Stimulated activated CD8-positive, alpha-beta memory T cell treated with anti-CD3 and anti-CD28 coated beads, Interleukin-12 subunit alpha, Interleukin-12 subunit beta, amount 100 ng/mL, for 1 hour (primary cell): ENCODE measurements at places on chromosomes 1 and 21.

DNA sequence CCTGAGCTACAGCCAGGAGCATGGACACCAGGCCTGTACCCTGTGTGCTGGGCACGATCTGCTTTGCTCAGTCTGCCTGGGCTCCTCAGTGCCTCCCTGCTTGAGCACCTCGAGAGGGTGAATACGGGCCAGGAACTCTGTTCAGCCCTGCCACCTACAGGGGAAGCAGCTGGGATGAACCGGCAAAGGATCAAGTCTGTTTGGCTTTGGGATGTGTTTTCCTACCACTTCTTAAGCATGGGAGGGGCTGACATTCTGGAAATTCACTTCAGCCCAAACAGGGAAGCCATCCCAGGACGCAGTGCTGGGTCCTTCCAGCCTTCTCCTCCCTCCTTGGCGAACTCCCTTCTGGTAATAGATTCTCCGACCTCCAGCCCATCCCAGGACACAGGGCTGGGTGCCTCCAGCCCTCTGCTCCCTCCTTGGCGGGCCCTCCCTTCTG lies 55.8 kb upstream of the SELENON start:
- no peak for DNase-seq

- no peak for DNase-seq
These were observed 2.0 kb downstream of the HES3 start for GRCh38 chr1:6245869-6246496.

- no peak for DNase-seq
These were observed 35.3 kb upstream of the CACYBP start for GRCh38 chr1:174964261-174964971.

DNA sequence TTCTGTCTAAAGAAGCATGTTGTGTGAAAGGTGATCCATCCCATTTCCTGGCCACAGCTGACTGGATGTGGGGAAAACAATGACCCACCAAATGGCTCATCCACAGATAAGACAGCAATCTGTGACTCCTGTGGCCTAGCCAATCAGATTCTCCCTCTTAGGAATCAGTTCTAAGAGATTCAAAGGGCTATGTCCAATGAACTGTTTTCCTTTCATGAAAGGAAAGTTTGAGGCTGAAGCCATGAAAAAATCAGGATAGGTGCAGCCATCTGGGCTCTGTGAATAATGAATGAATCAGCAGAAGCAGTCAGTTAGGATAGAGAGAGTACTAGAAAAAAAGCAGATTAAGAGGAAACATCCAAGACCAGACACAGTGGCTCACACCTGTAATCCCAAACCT lies 164.7 kb downstream of the NRIP1 start:
- no peak for DNase-seq

- no peak for DNase-seq
These were observed 103.7 kb downstream of the BARHL2 start for GRCh38 chr1:90613371-90613770.

DNA sequence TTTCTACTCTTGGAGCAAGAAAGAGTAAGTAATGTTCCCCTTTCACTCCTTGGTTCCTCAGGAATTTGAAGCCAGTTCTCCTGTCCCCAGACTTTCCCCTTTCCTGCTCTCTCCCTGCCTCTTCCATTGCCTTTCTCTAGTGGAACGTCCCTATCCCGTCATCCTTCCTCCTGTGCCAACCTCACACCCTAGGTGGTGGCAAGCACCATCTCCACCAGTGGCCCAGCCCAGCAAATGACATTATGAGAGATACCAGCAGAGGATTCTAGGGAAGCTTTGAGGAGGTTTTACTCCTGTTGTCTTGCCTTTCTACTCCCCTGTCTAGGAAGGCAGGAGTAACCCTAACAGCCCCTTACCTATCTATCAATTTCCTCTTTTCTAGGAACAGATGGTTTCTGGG lies 8.1 kb upstream of the TACSTD2 start:
- DNase-seq = no peak

DNA sequence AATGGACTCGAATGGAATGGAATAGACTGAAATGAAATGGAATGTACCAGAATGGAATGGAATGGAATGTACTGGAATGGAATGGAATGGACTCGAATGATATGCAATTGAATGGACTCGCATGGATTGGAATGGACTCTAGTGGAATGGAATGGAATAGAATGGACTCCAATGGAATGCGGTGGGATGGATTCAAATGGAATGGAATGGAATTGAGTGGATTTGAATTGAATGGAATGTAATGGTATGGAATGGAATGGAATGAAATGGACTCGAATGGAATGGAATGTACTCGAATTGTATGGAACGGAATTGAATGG lies 99.6 kb upstream of the FBXO28 start:
- no peak for DNase-seq

DNA sequence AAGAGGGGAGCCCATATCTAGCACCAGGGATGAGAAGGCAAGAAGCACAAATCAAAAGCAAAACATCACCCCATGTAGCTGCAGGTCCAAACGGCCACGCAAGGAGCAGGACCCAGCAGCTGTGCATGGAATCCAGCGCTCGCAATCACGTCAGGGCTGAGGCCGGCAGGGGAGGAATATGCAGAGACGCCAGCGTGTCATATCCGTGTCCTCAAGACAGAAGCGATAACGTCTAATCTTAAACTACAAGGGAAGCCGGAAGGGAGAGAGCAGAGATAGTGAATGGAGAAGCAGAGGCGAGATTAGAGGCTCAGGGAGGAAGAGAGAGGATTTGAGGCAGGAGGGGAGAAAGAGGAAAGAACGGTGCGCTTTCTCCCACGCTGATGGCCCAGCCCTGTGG lies 39.1 kb downstream of the FBXO2 start:
- DNase-seq = no peak

DNA sequence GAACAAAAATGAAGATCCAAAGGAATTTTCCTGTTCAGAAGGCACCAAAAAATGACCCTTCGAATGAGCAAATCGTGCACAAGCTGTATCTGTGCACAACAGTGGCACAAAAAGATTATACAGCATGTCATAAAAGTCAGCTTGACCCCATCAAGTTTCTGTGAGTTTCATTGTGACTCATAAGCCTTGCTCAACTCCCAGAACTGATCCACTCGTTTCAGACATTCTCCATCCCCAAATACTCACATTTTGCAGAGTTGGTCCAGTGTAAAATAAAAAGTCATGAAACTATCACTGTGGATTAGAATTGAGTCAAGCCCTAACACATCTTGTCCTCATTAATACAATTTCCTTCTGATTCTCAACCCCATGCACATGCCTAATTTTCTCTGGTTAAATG lies 174.7 kb upstream of the PKN2 start:
- no peak for DNase-seq

GRCh38 chr1:113325022-113325421 lies 65.3 kb upstream of the MAGI3 start:
- no peak for DNase-seq

DNA sequence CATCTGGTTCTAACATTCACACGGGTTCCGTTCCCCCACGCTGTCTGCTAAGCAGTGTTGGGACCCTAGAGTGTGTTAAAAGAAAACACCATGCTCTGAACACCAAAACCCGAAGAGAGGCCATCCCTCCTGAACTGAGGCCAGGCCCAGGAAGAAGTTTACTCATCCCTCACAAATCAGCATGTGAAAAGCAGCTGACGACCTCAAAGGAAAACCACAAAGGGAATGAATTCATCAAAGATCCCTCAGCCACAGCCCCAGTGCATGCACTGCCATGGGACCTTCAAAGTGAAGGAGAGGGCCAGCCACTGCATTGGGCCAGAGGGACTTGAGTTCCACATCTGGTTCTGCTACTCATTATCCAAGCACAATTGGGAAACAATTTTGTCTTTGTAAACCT lies 7.0 kb upstream of the PSEN2 start:
- DNase-seq = no peak
